Heart right ventricle (tissue), 16 donors: ENCODE measurements at places on chromosomes 1 and 21. TPM values are rescaled to one million over a fixed set of nuclear protein-coding genes. Genes with fewer than 3 reads are reported as not detected.

Gene PIK3CD
- 2.3 TPM for total RNA-seq

Gene COL11A1
- total RNA-seq = 0.12 TPM

Gene LRRC3
- total RNA-seq = 1.7 TPM

Gene CFHR3
- not detected for total RNA-seq

Gene KRTAP10-6
- not detected for total RNA-seq

Gene UBXN10
- 2.1 TPM for total RNA-seq

Gene NCSTN
- 61.7 TPM for total RNA-seq

Gene FAAP20
- 32.6 TPM for total RNA-seq

Gene CHD5
- total RNA-seq = 0.05 TPM

Gene LRRN2
- 1.7 TPM for total RNA-seq

Gene SEC16B
- total RNA-seq = 3.5 TPM

- no peak overlapping the region for H3K27ac ChIP-seq
- no peak for DNase-seq
- H3K27me3 ChIP-seq = no peaks in the 10 kb centered on the region
- no peak overlapping the region for H3K4me3 ChIP-seq
Observed at GRCh38 chr21:45532826-45533360, 9.3 kb downstream of the SLC19A1 start.

GRCh38 chr21:26055841-26056264, 114.7 kb downstream of the APP start:
- DNase-seq = no peak
- H3K27ac ChIP-seq = no peak overlapping the region
- no peak overlapping the region for H3K4me3 ChIP-seq
- H3K4me1 ChIP-seq = peaks cover 17% of the 10 kb centered on the region
- H3K36me3 ChIP-seq = peaks cover 26% of the 10 kb centered on the region

DNA sequence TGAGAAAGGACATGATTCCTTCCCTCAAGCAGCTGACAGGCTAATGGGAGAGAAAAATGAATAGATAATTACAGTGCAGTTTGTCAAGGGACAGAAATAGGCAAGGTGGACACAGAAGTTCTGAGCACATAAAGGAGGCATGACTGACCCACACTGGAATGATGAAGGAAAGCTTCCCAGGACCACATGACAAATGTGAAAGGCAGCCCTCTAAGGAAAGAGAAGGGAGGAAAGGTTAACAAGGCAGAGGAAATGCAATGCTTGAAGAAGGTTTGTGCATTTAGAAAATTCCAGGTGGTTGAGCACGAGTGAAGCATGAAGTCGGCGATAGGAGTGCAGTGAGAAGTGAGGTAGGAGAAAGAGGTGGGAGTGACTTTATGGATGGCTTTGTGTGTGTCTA, 37.4 kb downstream of the LAMC2 start:
- H3K36me3 ChIP-seq = no peaks in the 10 kb centered on the region
- H3K27ac ChIP-seq = no peak overlapping the region
- H3K4me1 ChIP-seq = peaks cover 10% of the 10 kb centered on the region

DNA sequence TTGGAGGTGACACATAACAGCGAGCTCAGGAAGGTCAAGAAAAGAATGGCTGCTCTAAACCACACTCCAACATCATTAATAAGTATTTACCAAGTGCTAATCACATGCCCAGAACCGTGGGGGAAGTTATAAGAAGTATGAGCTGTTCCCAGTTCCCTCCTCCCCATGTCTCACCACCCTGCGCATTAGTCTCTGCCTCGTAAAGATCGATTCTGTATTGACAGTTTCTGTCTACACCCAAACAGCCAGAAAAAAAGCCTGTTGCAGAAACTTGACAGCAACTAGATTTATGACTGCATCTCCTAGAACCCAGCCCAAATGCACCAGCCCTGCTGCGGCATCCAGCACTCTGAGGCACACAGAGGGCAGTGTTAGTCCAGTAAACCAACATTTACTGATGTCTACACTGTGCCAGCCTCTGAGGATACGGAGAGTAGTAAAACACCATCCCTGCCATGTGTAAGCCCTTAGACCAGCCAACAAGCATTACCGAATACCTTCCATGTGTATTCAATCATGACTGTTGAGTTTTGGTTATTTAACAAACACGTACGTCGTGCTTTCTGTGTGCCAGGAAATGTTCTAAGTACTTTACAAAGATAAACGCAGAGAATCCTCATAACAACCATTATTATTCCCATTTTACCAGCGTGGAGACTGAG, 63.6 kb upstream of the ZBTB40 start:
- H3K27ac ChIP-seq = no peak overlapping the region
- DNase-seq = no peak
- no peak overlapping the region for H3K4me3 ChIP-seq
- no peaks in the 10 kb centered on the region for H3K4me1 ChIP-seq
- H3K27me3 ChIP-seq = peaks cover 37% of the 10 kb centered on the region

- no peak overlapping the region for H3K4me3 ChIP-seq
- peak; percentile 66 for DNase-seq
- no peaks in the 10 kb centered on the region for H3K36me3 ChIP-seq
Observed at GRCh38 chr1:183734543-183735036, 70.3 kb upstream of the RGL1 start.

DNA sequence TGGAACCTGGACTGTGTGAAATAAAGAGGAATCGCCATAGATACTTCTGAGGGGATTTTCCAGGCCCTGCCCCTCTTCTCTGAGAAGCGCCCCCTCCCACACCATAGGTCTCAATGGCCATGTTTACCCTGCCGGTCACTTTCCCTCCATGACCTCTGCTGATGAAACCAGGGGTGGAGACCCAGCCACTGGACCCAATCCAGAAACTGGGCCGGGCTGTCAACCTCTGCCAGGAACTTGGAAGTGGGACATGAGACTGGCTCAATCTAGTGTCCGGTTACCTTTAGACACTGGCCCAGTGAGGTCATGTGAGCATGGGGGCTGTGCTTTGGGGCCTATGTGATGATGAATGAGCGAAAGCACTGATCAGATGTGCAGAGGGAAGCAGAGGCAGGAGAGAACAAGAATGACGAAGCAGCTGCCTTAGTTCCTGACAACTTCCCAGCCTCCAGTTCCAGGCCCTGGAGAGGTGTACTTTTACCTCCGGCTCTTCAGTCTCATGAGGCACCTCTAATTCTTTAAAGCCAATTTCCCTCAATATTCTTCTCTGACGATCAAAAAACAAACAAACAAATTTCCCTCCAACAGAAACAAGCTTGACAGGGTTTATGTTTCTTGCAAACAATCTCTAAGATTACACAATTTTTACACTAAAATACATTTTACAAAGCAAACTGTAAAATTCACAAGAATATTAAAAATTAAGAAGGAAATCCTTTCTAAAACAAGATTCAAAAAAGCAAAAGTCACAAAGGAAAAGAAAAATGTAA, 4.9 kb downstream of the ASAP3 start:
- H3K27ac ChIP-seq = peak overlapping the region; percentile 72
- no peak overlapping the region for H3K4me3 ChIP-seq
- H3K27me3 ChIP-seq = no peaks in the 10 kb centered on the region
- H3K4me1 ChIP-seq = peaks cover 40% of the 10 kb centered on the region

GRCh38 chr1:6801966-6802365, 16.7 kb downstream of the CAMTA1 start:
- peak overlapping the region; percentile 76 for H3K27ac ChIP-seq
- H3K4me3 ChIP-seq = no peak overlapping the region
- H3K36me3 ChIP-seq = no peaks in the 10 kb centered on the region
- DNase-seq = no peak

GRCh38 chr1:53642215-53642555, 96.8 kb downstream of the GLIS1 start:
- no peak overlapping the region for H3K27ac ChIP-seq
- no peaks in the 10 kb centered on the region for H3K27me3 ChIP-seq
- no peaks in the 10 kb centered on the region for H3K4me1 ChIP-seq
- H3K36me3 ChIP-seq = no peaks in the 10 kb centered on the region

DNA sequence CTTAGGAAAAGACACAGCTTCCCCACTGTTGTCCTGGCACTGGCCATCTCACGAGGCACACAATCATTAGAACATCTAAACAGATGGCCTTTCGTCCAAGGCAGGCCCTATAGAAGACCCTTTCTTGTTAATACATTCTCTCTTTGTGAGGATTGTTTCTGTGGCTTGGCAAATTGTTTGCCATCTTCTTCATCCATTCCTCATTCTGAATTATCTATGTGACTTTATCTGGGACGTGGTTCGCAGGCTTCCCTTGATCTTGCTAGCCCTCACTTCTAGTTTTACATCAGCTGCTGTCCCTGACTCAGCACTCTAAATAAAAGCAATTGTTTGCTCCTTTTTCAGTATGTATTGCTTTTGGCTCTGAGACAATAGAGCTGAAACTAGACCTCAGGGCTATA, 101.1 kb upstream of the ZC3H11B start:
- DNase-seq = no peak
- H3K4me3 ChIP-seq = no peak overlapping the region
- no peaks in the 10 kb centered on the region for H3K27me3 ChIP-seq
- H3K4me1 ChIP-seq = peaks cover 8% of the 10 kb centered on the region

DNA sequence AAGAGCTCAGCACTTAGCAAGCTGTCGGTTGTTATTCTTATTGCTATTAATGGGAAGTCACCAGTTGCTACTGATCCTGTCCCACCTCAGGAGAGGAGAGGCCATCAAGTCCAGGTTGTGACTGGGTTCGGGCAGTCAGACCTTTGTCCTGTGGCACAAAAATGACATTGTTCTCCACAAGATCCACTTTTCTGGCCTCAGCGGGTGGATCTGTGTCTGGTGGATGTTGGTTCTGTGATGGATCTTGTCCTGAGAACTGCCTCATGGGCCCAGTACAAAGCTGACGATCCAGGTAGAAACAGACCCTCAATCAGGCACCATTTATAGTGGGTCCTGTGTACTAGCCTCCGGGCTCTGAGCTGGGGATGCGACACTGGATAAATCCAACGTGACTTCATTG, 26.9 kb downstream of the TRIM67 start:
- DNase-seq = no peak
- H3K4me3 ChIP-seq = no peak overlapping the region
- no peaks in the 10 kb centered on the region for H3K36me3 ChIP-seq
- peaks cover 30% of the 10 kb centered on the region for H3K27me3 ChIP-seq
- no peak overlapping the region for H3K27ac ChIP-seq

DNA sequence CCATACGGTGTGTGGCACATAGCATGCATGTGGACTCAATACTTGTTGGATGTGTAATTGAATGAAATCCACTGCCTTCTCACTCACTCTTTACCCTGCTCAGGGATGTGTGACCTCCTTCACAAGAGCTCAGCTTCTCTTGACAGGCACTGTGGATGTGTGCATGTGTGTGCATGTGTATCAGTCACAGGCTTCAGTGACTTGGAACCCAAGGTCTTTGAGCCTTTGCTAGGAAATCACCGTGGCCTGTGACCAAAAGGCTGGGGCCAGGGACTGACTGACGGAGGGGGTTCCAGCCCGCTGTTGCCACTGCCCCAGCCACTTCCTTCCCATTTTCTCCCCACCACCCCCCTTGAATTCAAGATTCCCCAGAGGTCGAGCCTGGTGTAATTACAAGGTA, 144.4 kb upstream of the POU3F1 start:
- H3K36me3 ChIP-seq = no peaks in the 10 kb centered on the region
- H3K4me1 ChIP-seq = no peaks in the 10 kb centered on the region
- H3K27ac ChIP-seq = no peak overlapping the region
- DNase-seq = no peak
- no peak overlapping the region for H3K4me3 ChIP-seq

GRCh38 chr1:50969611-50970508, at the start of gene CDKN2C:
CDKN2C (plus strand) TSS chr1:50970245; CDS start chr1:50970369, 124 bp downstream.
- peak within 1 kb of the TSS; percentile 97 for H3K27ac ChIP-seq
- DNase-seq = peak; percentile 61
- H3K36me3 ChIP-seq = no peaks in the 10 kb centered on the region
- no peaks in the 10 kb centered on the region for H3K27me3 ChIP-seq
- H3K4me3 ChIP-seq = peak within 1 kb of the TSS; percentile 80

DNA sequence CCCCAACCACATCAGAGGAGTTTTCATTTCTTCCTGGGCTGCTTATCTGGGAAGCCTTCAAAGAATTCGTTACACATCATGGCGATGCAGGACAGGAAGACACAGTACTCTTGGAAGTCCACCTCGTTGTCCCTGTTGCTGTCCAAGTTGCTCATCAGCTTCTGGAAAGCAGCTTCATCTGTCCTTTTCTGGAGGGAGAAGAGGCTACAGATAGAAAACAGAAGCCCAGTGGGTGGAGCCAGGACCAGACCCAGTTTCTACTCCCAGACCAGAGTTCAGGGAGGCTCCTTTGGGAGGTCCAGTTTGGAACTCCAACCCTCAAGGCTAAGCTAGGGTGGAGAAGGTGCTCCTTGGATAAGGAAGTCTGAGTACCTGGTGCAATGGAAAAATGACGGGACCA, 1.9 kb downstream of the S100A4 start:
- H3K36me3 ChIP-seq = no peaks in the 10 kb centered on the region
- H3K27me3 ChIP-seq = no peaks in the 10 kb centered on the region
- no peak for DNase-seq
- H3K4me3 ChIP-seq = no peak overlapping the region
- H3K27ac ChIP-seq = no peak overlapping the region

GRCh38 chr1:33256221-33256470, 146 bp upstream of the ZNF362 start:
- no peaks in the 10 kb centered on the region for H3K27me3 ChIP-seq
- H3K4me1 ChIP-seq = peaks cover 47% of the 10 kb centered on the region
- no peak overlapping the region for H3K4me3 ChIP-seq
- peak overlapping the region; percentile 96 for H3K27ac ChIP-seq
- H3K36me3 ChIP-seq = no peaks in the 10 kb centered on the region

- H3K27me3 ChIP-seq = no peaks in the 10 kb centered on the region
- H3K36me3 ChIP-seq = no peaks in the 10 kb centered on the region
- peaks cover 9% of the 10 kb centered on the region for H3K4me1 ChIP-seq
- no peak for DNase-seq
Observed at GRCh38 chr1:42926235-42926878, 32.3 kb downstream of the SLC2A1 start.

DNA sequence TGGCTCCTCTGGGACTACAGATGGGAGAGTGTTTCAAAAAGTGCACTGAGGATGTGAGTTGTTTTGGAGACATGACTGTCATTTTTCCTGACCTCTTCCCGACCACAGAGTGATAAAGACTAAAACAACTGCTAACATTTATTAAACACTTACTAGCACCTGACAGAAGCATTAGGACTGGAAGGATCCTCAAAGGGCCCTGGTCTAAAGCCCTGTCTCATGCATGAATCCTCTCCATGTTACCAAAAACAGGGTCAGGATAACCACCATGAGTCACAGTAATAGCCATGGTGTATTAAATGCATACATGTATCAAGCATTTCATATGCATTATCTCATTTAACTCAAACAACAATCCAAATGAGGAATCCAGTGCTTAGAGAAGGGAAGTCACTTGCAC, 11.5 kb downstream of the CYB5RL start:
- peaks cover 26% of the 10 kb centered on the region for H3K36me3 ChIP-seq
- H3K27ac ChIP-seq = no peak overlapping the region
- DNase-seq = no peak
- H3K4me3 ChIP-seq = no peak overlapping the region
